ENCODE measurements at places on chromosomes 2 and 18.

- DNase-seq, result no peak
Measured at GRCh38 chr2:10626837-10627236, 62.9 kb downstream of the NOL10 start.

DNA sequence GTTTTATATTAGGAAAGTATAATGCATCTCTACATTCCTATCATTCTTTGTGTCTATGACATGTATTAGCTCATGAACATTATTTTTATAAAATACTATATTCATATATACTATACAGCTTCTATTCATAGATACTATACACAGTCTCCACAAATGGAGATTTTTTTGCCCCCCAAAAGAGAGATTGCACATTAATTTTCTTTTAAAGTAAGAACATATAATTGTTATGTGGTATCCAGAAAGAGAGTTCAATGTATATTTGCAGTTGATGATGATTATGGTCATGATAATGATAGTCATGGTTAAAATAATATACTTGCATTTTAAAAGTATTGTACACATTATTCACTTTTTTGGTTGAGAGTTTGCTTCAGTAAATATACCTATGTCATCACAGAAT, 445.3 kb downstream of the DSC3 start:
- DNase-seq, result no peak

DNA sequence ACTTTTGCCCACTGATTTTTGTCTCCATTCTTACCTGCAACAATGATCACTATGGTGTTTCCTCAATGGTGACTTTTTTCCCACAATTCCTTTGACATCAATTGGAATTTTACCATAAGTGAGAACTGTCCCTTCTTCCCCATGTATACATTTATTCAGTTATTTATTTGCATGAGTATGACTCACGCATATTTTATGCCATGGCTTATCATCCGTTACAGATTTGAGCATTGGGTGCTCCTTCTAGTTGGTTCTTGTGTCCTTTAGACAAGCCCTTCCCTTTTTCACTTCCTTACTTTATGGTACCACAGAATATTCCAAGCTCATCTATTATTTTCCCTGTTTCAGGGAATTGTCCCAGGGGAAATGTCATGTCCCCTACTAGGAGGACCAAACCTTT, 7.6 kb downstream of the COX5B start:
- no peak for DNase-seq

GRCh38 chr2:218871345-218872302, 9.0 kb upstream of the WNT10A start:
- DNase-seq, result no peak

GRCh38 chr2:127504552-127505430, 21.5 kb downstream of the IWS1 start:
- DNase-seq, result no peak

DNA sequence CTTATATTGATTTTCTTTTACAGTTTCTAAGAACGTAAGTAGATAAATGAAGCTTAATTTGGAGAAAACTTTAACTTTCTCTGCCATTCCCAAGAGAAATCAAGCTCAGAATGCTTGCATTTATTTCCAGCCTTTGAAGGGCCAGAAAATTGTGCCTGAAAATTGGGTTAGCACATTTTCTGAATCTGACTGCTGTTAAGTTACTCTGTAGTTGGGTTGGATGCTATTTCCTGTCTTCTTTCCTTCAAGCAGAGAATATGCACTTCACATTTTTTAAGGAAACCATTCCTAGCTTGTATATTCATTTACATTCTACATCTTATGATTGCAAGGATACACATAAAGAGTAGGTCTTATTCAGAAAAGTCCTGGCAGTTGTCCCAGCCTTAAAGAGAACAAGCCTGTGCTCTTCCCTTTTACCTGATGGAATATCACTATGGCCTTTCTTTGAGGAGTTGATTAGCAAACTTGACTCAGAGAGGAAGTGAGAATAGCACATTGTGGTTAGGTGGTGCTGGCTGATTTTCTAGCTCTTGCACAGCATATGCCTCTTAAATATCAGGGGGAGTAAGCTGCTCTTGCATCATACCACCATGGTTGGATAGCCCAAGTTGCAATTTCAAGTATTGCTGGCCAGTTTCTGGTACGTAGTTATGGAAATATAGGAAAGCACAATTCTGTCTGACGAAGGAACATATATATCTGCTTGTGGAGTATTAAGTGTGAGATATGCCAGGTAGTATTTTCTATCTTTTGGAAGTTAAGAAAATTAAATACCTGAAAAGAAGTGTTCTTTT, 133.7 kb downstream of the COMMD1 start:
- DNase-seq, result no peak

- no peak for DNase-seq
Measured at GRCh38 chr2:97957432-97958183, 38.1 kb downstream of the TMEM131 start.

GRCh38 chr2:45771261-45771660, 119.8 kb downstream of the PRKCE start:
- DNase-seq, result no peak

DNA sequence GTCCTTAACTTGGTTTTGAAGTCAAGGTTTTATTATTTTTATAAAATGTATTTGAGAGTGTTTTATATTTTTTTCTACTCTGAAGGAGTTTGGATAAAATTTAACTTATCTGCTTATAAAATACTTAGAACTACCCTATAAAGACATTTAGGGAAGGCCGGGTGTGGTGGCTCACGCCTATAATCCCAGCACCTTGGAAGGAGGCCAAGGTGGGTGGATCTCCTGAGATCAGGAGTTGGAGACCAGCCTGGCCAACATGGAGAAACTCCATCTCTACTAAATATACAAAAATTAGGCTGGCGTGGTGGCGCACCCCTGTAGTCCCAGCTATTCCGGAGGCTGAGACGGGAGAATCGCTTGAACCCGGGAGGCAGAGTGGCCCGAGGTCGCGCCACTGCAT, 486.4 kb downstream of the DSC3 start:
- DNase-seq, result no peak

- DNase-seq, result no peak
Measured at GRCh38 chr2:168328421-168328820, 81.0 kb upstream of the STK39 start.

DNA sequence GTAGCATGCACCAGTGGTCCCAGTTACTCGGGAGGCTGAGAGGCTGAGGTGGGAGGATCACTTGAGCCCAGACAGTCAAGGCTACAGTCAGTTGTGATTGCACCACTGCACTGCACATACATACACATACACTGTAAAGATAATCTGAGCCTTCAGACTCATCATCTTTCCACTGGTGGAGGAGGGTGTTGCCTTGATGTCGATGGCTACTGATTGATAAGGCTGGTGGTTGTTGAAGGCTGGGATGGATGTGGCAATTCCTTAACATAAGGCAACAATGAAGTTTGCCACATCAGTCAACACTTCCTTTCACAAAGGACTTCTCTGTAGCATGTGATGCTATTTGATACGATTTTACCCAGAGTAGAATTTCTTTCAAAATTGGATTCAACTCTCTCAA, 118.8 kb downstream of the IKZF2 start:
- DNase-seq, result no peak

GRCh38 chr2:20141056-20141762, 83.7 kb downstream of the SDC1 start:
- DNase-seq, result no peak

DNA sequence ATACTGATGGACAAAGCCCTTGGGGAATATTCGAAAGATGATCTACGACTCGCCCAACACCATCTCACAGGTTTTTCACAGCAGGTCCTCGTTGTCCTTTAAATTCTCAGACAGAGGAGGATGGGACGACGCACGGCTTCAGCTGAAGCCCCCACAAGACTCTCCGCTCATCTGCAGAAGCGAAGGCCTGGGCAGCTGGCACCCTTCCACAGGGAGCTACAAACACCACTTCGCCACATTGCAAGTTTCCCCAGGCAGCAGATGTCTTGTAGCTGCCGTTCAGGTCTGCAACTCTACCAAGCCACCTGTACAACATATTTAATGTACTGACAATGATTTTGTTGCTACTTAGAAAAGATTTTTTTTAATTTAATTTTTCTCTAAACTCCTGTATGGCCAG, 642.9 kb downstream of the ZEB2 start:
- no peak for DNase-seq

- DNase-seq, result no peak
Measured at GRCh38 chr2:20592106-20593071, 58.5 kb downstream of the HS1BP3 start.

DNA sequence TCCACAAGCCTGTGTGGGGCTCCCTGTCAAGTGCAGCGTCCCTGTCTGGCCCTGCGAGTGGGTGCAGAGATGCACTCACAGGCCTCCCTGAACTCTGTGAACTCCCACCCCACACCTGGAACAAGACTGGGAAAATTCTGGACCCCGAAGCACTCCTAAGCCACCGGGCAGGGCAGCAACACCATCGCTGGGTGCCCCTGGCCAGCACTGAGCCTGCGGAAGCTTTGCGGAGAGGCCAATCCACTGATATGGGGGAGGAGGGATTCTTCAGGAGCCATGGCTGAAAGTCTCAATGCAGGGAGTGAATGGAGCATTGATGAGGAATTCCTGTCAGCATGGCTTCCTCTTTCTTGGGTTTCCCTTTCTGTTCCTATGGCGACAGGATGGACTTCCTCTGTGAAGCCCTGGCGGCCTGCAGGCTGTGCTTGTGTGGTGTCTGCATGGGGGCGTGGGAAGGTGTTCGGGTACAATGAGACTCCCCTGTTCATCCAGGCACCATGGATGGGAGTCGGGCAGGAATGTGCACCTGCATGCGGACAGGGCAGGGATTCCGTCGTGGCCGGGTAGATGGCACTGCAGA, 15.1 kb downstream of the TRIB2 start:
- DNase-seq, result no peak

GRCh38 chr2:43067254-43068040, 159.0 kb downstream of the ZFP36L2 start:
- no peak for DNase-seq

DNA sequence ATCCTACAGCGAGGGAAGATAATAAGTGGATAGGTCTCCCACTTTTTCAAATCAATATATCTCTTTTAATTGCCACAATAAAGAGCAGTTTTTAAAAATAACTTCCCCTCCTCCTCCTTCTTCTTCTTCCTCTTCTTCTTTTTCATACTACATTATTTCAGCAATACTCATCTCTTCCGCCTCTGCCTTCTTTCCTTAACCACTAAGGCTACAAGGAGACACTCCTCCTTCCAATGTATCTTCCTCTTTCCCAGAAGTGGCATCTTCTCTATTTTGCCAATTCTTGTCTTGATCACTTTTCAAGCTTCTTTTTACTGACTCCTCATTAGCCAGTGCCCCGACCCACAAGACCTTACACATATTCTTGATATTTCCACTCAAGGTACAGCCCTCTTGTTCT, 546.6 kb upstream of the CHAC2 start:
- DNase-seq, result no peak

DNA sequence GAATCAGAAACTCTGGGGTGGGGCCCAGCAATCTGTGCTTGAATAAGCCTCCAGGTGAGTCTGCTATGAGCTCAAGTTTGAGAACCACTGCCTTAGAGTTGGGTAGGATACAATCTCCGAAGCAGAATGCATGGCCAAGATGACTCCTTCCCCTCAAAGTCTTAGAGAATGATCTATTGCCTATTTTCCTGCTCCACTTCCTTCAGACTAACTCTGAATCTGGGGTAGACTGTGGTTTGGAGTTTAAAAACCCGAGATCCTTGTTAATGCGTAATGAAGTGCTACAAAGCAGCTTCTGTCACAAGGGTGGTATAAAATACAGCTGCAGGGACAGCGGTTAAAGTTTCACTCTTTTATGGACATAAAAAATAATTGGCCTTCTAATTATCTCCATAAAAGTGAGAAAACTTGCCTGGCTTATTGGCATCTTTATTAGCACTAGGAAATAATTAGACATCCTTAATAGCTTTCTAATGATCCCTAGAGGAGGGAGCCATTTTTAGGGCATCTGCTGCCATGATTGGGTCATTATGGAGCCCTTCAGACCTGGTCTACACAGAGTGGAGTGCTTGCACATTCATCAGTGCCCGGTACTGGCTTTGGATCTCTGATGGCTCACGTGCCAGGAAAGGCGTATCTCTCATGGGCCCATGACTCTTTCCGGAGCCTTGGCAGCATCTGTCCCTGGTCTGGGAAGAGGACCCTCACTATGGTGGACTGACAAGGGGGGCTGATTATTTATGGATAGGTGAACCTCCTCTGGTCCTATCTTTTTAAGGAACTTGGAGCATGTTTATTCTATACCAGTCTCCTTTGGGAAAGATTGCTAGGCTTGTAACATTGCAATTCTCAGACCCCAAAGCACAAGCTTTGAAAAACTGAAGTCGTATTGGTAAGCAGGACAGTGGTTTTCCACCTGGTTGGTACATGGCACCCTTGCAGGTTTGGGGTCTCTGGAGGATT, 28.2 kb downstream of the SIX2 start:
- DNase-seq, result no peak

DNA sequence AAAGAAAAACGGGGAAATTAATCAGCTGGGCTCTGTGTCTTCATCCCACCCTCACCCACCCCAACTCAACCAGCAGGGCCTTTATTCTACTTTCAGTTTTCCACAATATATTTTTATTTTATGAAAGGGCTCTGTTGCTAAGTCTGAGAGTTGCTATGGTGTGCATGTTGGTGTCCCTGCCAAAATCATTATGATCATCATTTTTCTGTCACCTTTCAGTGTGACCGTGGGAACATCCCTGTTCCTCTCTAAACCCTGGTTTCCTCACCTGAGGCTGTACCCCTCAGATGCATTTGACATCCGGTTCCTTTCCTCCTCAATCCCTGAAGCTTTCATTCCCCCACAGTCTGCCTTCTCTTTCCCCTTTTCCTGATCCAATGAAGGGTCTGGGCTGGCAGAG, 180.5 kb downstream of the ZFP36L2 start:
- no peak for DNase-seq

DNA sequence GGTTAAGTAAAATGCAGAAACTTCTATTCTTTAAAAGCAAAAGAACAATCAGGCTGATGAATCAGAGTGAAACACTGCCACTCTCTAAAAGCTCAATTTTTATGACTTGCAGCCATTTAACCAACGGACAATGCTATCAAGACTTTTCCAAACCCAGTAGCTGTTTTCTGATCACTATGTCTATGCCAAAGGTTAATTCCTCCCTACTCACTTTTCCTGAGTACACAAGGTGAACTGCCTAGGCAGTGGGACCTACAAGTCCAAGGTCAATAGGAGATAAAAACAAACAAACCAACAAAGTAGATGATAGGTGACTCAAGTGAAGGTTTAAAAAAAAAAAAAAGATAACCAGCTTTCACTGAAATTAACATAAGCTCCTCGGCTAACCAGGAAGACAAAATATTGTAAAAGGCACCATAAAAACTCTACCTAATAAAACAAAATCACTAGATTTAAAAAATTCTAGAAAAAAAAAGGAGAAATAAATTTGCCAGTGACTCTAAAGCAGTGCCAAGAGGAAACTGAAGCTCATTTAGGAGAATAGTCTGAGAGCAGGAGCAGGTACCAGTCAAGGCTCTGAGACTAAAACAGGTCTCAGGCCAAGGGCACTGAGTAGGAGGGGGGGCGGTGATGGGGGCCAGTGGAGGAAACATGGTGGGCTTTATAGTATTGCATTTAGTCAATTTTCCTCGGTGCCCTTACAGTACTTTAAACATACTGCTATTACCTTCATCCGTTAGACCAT, 134.1 kb upstream of the DLGAP1 start:
- DNase-seq, result no peak

- no peak for DNase-seq
Measured at GRCh38 chr18:27825689-27826088, 351.2 kb downstream of the CDH2 start.

GRCh38 chr2:130836501-130837174, at the start of gene ARHGEF4:
TSS of gene ARHGEF4 (plus strand) at chr2:130836914. CDS start at chr2:130836954, 40 bp downstream.
- no peak for DNase-seq

GRCh38 chr2:241759067-241759807, 17.4 kb upstream of the GAL3ST2 start:
- DNase-seq, result no peak

GRCh38 chr18:8673256-8674209, 31.8 kb upstream of the MTCL1 start:
- no peak for DNase-seq

- no peak for DNase-seq
Measured at GRCh38 chr18:2935438-2936192, 77.3 kb downstream of the LPIN2 start.
